ENCODE measurements at places on chromosomes 16 and 17. TPM values are rescaled to one million over a fixed set of nuclear protein-coding genes. Genes with fewer than 3 reads are reported as not detected.

The OTOP2 gene
- total RNA-seq = not detected

The GGT6 gene
- total RNA-seq = not detected

The PTRH2 gene
- 22.0 TPM for total RNA-seq

The APOBR gene
- total RNA-seq = 2.9 TPM
